NCI-H1092 (cell line): ENCODE measurements at places on chromosomes 2 and 18.

- DNase-seq = no peak
Observed at GRCh38 chr2:187638840-187639239, 84.6 kb upstream of the TFPI start.

GRCh38 chr2:238706163-238706562, 141.7 kb upstream of the TWIST2 start:
- DNase-seq = no peak

GRCh38 chr18:36672437-36673344, 156.1 kb downstream of the TPGS2 start:
- no peak for DNase-seq

DNA sequence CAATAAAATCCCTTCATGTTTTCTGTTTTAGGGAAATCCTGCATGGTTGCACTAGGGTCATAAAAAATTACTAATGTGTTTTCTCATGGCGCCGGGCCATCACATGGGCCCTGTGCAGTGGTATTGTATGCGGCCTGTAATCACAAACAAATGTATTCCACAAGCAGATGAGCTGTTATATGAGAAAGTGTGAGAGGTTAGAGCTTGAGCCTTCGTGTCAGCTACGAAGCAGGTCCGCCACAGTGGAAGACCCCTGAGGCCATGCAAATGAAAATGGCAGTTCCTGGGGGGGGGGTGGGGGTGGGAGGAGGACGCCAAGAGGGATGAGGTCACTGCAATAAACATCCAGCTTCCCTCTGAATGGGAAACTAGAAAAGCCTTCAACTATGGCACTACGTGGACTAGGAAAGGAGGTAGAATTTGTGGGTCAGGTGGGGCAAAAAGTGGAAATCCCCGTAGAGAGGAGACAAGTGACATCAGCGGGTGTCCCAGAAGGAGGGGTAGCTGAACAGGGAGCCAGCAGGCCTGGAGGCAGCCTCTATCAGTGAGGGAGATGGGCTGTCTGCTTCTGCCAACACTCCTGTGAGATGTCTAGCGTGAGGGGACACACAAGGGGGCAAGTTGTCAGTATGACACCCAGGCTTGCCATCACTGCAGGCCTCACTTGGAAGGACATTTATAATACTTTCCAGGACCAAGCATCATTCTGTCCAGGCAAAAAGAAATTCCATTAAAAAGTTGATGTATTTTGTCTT, 130.3 kb upstream of the CTAGE1 start:
- DNase-seq = no peak

- no peak for DNase-seq
Observed at GRCh38 chr2:8212239-8212638, 469.6 kb upstream of the ID2 start.

DNA sequence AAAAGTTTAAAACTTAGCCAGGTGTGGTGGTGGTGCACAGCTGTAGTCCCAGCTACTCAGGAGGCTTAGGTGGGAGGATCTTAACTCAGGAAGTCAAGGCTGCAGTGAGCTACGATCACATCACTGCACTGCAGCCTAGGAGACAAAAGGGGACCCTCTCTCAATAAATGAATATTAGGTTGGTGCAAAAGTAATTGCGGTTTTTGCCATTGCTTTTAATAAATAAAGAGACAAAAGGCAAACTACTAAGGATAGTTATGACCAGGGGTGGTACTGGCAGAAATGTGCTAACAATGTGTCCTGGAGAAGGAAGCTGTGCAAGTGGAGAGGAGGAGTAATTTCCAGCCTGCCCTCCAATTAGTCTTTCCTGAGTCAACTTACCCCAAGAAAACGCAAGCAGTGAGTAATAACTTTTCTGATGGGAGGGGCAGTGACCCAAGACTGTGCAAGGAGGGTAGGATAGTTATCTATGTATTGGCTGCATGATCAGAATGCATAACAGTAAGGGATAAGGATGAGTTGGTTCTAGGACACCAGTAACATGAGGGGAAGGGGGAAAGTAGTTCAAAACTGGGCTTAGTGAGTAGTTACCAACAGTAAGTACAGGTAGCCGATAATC, 1.5 kb downstream of the EXOC6B start:
- no peak for DNase-seq

DNA sequence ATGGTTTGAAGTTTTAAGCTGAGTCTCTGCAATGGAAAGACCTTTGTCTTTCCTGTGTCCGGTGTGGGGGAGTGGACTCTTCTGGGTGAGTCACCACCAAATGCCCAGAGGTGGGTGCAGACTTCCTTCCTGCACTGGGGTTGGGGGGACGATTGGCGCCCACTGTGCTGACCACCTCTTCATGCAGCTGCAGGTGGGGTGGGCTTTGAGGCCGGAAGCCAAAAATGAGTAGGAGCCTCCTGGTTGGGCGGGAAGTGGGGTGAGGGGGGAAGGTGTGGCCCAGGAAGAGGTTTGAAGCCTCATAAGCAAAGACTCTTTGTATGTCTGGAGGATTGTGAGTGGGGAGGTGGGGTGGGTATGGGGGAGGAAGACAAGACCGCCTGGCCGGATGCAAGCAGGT, 27.6 kb downstream of the PAX8 start:
- no peak for DNase-seq

DNA sequence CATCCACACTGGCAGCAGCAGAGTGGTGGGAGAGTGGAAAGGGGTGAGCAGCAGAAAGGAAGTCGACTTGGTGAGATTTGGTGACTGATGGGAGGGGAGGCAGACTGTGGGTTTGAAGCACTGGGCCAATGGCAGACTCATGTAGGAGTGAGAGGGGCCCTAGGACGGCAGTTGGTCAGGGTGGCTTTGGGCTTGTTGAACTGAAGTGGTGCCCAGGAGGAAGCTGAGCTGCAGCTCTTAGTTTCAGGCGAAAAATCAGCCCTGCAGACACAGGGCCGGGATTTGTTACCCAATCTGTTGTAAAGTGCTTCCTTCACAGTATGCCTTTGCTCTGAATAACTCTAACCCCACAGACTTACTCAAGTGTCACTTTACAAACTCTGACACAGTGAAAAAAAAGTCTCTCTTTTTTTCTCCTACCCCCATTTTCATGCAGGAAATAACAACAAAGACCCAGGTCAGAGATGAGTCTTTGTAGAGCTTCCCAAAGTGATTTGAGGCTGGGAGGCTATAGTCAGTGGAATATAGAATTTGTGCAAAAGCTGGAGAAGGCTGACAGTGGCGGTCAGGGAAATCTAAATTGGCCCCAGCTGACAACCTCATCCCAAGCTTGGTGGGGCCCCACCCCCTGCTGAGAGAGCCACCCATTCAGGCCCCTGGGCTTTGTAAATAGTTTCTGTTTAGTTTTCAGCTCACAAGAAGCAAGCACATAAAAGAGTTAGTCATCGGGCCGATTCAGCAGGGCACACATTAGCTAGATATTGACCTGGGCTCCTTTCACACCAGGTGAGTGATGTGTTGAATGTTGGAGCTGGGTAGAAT, 226.9 kb downstream of the VAPA start:
- DNase-seq = no peak

DNA sequence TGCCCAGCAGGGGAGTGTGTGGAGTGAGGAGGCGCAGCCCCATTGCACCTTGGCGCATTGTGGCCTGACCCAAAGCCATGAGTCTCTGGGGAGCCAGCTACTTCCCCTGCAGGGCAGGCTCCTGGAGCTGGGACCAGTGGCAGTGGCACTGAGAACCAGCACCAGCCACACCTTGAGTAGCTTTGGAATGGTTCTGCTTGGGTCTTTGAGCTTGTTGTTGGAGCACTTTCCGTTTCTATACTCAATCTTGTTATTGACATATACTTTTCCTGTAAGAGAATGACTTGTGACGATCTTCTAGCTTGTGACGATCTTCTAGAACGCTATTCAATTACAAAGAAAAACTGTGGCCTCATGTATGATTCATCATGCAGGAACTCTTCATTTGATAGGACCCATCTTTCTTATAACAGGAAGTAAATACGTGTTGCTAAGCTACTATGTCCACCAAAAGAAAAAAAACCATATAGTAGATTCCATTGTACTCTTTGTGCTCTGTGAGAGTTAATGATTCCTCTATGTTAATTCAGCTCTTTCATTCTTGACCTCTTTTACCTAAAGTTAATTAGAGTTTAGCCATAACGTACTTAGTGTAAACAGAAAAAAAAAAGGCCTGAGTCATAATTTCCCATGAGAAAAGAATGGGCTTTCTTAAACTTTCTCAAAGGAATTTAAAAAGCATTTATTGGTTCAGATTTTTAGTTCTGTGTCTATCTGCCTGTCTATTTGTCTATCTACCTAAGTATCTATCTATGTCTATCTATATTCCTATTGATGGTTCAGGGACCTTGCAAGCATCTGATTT, 113.1 kb downstream of the GATA6 start:
- no peak for DNase-seq

- DNase-seq = no peak
Observed at GRCh38 chr18:74525741-74526140, 8.6 kb upstream of the CNDP1 start.

GRCh38 chr2:68167186-68167585, 9.5 kb downstream of the PNO1 start:
- no peak for DNase-seq

GRCh38 chr2:138217975-138218374, 253.7 kb downstream of the HNMT start:
- no peak for DNase-seq

DNA sequence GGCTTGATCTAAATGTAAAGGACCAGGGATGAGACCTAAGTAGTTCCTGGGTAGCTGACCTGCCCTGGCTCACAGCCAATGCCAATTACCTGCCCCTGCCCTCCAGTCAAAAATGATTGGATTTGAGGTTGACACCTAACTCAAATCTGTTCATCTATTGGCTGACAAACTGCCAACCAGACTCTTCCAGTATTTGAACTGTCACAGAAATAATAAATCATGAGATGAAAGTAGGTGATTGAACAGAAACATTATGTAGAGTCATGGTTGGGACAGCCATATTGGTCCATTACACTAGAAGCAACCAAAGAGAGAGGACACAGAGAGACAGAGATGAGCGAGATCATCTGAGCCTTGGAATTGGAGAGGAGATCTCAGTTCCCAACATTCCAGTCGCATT, 109.1 kb downstream of the ATL2 start:
- no peak for DNase-seq

DNA sequence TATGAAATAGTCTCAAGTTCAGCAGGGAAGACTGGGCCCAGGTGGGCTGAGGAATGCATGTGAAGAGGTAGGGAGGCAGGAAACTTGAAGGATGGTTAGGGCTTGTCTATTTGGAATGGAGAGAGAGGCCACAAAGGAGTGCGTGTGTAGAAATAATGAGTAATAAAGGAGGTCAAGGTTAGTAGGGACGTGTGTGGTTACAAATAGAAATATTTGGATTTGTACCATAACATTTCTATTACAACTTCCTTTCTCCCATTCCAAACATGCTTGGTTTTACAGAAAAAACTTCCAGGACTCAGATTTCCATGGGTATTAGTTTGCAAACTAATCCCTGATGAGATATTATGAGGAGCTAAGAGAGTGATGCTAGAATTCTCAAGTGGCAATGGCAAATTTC, 280.6 kb downstream of the NCKAP5 start:
- no peak for DNase-seq

- DNase-seq = no peak
Observed at GRCh38 chr2:35293261-35293660, 1062.3 kb upstream of the CRIM1 start.

DNA sequence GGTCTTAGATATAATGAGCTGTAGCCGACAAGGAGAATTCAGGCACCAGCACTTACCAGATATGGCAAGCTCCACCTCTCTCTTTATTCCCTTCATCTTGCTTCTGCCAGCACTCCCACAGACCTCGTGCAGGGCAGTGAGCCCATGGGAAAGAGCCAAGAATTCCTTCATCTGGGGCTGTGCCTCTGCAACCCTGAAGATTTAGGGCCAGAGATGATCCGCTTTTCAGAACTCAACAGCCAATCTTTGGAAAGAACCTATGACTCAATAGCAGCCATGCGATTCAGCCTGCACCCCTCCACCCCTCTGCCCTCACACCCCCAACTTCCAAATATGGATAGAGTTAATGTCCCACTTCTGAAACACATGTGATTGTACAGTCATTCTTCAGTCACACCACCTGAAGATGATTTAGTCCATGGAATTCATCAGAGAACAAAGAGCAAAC, 533.7 kb upstream of the TNP1 start:
- DNase-seq = no peak

- no peak for DNase-seq
Observed at GRCh38 chr2:196415384-196415783, 224.1 kb upstream of the CCDC150 start.

DNA sequence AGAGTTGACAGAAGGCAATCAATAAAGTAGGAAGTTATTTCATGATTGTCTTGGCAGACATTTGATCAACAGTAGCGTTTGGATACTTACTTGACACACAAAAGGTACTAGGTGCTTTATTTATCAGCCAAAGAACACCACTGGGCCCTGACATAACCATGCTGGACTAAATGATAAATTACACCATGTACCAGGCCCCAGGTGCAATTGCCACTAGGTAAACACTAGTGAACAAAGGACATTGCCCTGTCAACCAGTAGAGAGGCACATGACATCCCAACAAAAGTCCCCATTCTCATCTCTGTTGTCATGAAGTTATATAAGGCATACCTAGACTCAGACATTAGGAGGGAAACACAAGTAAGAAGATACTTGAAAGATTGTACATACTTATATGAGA, 747.2 kb downstream of the SATB2 start:
- DNase-seq = no peak

DNA sequence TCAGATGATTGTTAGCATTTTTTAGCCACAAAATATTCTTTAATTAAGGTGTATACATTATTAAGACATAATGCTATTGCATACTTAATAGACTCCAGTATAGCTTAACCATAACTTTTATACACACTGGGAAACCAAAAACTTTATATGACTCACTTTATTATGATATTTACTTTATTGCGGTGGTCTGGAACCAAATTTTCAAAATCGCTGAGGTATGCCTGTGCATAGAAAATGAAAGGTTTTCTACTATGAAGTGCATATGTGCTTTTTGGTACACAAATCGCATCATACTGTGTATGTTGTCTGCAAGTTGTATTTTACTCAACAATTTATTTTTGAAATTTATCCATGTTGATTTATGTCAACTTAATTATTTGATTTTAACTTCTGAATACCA, 875.1 kb downstream of the SLC4A3 start:
- no peak for DNase-seq

- no peak for DNase-seq
Observed at GRCh38 chr2:179991344-179991743, 15.8 kb downstream of the CWC22 start.

GRCh38 chr18:43661570-43661969, 384.3 kb upstream of the SYT4 start:
- peak; percentile 24 for DNase-seq

DNA sequence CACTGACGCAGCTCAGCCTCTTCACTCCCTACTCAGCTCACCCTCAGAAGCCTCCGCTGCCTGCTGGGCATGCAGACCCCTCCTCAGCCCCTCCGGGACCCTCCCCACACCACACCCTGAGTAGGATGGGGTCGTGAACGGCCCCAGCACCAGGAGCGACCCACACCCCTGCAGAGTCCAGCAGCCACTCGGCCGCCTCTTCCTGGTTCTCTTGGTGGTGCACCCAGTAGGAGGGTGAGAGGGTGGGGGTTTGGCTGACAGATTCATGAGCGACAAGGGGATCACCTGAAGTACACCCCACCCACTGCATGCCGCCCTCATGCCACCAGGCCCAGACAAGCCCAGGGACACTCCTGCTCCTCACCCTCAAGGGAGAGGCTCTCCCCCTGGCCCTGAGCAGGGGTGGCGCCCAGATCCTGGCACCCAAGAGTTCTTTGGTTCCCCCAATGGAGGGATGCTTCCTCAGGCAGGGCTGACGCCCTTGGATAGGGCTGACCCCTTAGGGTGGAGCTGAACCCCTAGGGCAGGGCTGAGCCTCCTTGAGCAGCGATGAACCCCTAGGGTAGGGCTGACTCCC, 76.6 kb upstream of the GPC1 start:
- no peak for DNase-seq
